ENCODE measurements at places on chromosomes 2 and 18.

DNA sequence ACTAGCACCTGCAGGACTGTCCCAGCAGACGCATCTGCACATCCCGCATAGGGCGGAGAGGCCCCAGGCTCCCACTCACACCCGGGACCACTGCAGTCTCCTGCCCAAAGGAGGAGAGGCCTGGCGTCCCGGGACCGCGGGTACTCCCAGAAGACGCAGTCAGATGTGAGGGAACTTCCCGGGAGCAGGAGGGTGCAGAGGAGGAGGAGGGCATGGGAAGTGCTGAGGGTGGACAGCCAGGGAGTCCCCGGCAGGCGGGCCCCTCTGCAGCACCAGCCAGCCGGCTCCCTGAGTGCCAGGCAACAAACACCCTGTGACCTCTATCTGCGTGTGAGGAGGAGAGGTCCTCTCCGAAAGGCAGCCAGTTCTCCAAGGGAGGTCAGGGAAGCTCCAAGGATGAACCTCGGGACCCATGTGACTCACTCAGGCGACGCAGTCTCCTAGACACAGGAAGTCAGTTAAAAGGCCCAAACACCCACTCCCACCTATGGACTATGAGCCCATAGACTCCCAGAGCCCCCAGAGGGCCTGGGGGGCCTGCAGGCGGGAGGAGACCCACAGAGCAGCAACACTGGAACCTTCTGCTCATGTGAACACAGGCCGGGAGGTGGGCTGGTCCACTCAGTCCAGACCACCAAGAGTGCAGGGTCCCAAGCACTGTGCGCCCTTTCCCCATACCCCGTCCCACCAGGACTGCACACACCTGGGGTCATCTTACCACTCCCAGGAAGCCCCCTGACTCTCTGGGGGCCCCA, 4.2 kb downstream of the PXDN start:
- DNase-seq: peak; percentile 49

DNA sequence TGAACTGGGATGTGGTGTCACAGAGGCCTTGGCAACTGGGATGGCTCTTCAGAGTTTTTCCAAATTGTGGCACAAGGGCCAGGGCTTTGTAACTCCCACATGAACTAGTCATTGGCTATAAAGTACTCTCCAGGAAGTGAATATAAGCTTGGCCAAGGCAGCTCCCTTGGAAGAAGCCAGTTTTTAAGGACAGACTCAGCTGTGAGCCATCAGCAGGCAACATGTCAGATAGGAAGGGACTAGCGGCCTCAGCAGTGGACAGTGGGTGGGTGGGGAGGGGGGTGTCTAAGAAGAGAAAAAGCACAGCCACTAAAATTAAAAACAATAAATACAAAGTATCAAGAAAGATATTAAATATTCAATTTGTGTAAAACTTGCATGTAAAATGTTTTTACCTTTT, 691.1 kb upstream of the PIK3C3 start:
- DNase-seq: no peak

DNA sequence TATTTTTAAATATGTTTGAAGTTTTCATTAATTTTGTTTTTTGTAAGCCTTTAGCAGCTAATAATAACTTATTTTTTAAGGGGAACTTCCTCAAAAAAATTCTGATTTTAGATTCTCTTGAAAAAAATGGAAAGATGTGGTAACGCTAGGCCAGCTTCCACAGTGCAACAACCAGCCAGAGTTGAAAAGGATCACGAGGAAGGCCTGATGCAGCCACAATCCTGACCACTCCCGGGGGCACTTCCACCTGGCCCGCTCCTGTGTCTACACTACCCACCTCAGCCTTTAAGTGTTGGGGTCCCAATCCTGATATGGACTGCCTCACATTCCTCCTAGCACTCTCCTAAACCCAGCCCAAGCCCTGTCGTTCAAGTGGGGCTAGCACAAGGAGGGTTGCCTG, 101.1 kb downstream of the TMEM17 start:
- no peak for DNase-seq

- DNase-seq: no peak
Measured at GRCh38 chr2:190551928-190552327, 17.4 kb upstream of the NEMP2 start.

DNA sequence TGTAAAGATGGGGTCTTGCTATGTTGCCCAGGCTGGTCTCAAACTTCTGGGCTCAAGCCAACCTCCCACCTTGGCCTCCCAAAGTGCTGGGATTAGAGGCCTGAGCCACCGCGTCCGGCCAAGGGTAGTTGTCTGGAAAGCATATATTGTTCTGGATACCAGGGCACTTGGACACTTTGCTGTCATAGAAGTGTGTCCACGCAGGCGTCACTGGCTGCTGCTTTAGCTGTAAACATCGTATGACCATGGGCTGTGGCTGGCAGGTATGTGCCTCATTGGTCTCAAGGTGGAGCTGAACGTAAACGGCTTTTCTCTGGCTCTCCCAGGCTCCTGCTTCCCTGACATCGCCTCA, 3.2 kb upstream of the GPR35 start:
- no peak for DNase-seq

GRCh38 chr2:71281950-71282349, 49.6 kb upstream of the ZNF638 start:
- no peak for DNase-seq

DNA sequence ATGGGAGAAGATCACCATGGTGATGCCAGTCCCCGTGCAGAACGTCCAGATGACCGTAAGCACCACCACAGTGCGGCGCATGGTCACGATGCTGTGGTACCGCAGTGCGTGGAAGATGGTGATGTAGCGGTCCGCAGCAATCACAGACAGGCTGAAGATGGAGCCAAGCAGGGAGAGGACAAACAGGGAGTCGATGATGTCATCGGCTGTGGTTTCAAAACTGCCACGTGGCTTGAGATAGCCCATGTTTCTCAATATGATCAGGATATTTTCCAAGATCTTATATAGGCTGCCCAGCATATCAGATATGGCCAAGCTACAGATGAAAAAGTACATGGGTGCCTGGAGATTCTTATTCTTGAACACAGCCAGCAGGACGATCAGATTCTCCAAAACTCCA, 30.3 kb downstream of the MC2R start:
- DNase-seq: no peak

DNA sequence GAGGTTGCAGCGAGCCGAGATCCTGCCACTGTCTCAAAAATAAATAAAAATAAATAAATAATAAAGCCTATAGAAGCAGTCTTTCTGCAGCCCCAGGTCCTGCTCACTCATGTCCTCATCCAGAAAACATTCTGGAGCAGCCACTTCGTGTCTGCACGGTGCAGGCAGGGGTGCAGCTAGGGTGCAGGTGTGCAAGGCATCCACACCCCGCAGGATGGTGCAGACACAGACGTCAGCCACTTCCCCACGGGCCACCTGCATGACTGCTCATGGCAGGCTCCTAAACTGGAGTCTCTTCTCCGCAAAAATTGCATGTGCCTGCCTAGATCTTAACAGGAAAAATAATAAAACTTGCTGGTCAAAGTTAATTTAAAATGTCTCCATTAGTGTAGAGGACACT, 80.2 kb upstream of the SNTG2 start:
- DNase-seq: no peak

DNA sequence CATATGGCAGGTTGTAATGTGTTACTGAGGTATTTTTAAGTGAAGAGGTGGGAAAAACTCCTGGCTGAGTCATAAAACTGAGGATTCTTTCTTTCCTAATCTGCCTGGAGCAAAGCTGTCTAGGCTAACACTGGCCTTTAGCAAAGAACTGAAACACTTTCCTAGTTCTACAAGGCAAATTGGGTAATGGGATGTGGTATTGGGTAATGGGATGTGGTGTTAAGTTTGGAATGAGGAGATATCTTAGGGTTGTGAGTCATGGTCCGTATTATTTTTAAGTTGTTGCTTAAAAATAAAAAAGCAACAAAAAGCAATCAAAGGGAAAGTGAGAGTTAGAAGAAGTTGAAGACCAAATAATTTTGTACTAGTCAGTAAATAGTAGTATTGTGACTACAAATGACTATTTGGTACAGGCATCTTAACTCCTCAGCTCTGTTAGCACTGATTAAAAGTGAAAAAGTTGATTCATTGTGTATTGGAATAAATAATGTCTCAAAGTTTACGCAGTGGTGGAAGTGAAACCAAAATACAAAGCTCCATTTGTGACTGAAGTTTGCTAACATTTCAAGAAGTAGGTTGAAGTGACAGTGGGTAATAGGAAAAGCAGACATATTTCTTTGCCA, 216.8 kb downstream of the CAMKMT start:
- peak; percentile 61 for DNase-seq

DNA sequence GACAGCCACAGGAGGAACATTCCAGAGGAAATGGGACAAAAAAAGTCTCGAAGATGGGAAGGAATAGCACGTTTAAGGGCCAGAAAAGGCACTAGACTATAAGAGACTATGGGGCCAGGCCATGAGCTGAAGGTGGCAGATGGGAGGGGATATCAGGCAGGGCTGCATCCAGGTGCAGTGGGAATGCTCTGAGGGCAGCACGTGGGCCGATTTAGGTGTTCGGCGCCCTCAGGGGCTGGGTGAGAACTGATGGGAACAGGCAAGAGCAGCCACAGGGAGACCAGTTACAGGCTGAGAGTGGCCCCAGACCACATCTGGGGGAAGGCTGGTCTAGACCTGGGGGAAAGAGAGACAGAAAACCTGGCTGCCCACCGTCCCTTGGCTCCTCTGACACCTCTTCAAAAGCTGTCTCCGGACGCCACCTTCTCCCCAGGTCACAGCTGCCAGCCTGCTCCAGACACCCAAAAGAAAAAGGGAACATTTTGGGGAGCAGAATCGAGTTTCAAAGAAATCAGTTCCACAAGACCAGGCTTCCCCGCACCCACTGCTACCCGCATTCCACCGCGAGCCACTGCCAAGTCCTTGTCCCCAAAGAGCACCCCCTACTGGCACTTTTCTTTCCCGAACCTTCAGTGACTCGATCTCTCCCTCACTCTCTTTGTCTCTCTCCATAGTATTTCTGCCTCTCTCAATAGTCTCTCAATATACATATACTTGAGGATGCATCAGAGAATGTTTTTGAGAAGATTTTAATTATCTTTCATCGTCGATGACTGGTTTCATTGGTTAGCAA, 190.1 kb upstream of the AGAP1 start:
- no peak for DNase-seq

DNA sequence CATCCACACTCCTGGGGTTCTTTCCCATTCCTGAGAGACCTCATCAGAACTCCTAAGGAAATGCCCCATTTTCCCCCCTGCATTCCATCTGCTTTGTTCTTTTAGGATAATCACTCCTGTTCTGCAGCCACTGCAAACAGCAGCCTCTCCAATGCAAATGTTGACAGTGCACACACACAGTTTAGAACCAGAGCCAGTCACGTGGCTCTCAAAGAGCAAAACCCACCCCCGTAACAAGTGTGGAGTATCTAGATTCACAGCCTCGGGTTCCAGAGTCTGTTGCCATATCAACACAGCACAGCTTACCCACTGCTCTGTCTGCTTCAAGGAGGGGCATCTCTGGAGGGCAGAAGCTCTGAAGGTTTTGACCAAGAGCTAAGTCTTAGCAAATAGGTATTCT, 180.0 kb downstream of the NAPG start:
- no peak for DNase-seq
